Smooth muscle cell of the brain vasculature (primary cell): ENCODE measurements at places on chromosomes 5 and 9.

DNA sequence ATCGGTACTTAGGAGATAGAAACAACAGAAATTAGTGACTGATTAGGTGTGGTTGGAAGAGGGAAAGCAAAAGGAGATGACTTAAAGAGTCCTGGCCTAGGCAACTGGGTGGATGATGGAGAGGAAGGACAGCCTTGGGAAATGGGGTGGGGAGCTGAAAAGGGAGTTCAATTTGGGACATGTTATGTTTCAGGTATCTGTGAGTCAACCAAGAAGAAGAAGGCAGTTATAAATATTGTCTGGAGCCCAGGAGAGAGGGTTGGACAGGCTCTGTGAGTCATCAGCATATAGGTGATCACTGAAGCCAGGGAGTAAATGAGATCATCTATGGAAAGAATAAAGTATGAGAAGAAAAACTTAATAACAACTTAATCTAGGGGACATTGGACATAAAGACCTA is 357.7 kb downstream of the NPR3 start:
- no peak for DNase-seq

DNA sequence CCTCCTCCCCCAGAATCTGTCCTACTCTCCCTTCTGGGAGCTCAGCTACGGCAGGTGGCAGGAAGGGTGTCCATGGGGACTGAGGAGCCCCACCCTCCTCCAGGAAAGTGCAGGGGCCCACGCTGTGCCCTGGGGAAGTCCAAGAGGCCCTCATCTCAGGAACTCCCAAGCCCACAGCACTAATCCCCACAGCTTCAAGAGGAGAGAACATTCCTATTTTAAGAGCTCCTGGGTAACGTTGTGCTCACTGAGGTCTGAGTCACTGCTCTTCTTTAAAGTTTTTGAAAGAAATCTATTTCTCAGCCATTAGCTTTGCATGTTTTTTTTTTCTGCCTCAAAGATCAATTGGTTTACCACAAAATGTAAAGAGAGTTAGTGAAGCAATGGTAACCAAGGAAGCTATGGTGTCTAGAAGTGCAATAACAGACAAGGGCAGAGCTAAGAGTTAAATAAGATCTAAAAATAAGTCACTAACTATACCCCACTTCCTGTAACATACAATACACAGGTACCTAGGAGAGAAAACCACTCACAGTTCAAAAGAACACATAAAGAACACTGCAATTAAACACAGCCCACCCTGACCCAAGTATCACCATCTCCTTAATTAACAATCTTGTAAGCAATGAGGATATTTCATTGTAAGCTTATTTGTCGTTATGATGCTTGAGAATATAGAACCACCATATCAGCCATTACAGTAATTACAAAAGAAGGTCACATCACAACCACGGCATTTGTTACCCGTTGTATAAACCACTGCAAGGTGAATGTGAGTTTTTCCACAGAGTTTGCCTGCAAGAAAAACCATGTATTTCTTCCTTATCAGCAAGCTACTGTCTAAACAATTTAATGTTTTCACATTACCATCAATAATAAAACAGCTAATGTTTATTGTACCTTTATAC is 382.3 kb upstream of the SLC30A5 start:
- no peak for DNase-seq

- no peak for DNase-seq
These were observed 48.0 kb downstream of the PRR16 start for GRCh38 chr5:120512068-120512467.

GRCh38 chr9:101434998-101435397 is 576 bp downstream of the ALDOB start:
- DNase-seq: no peak

GRCh38 chr9:124286292-124286931 is 28.7 kb downstream of the NEK6 start:
- DNase-seq: no peak

- DNase-seq: no peak
These were observed 196.5 kb upstream of the NREP start for GRCh38 chr5:111953351-111954127.

GRCh38 chr5:90824436-90824835 is 265.8 kb downstream of the ADGRV1 start:
- no peak for DNase-seq

DNA sequence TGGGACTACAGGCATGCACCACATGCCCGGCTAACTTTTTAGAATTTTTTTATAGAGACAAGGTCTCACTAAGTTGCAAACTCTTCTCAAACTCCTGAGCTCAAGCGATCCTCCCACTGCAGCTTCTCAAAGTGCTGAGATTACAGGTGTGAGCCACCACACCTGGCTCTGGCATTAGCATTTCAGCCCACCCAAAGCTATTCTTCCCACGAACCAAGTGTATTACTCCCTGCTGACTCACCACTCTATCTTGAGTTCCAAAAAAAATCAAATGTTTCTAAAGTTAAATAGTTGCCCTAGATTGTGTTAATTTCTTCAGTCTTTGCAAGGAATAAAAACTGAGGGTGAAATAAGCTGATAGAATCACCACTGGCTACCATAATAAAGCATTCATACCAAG is 205.5 kb downstream of the ARRDC3 start:
- no peak for DNase-seq

DNA sequence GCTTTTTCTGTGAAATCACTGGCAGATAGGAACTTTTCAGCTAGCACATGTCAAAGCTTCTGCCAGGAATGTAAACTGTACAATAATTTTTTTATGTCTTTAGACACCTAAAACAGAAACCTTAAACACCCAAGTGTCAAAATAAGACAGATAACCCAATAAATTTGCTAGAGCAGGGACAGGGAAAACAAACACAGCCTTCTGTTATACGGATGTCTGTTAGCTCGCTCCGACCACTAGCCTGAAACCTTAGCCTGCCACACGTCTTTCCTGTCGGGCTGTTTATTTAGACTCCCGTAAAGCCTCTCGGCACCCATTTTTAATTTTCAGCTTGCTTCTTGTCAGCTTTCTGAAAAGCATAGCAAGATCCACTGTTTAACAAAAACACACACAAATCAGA is 355.4 kb upstream of the SLC24A2 start:
- no peak for DNase-seq

- no peak for DNase-seq
These were observed 31.1 kb upstream of the ZNF782 start for GRCh38 chr9:96885424-96885823.

GRCh38 chr5:167219298-167219697 is 1072.1 kb upstream of the WWC1 start:
- no peak for DNase-seq
